ENCODE measurements at places on chromosomes 3 and 15.
A peak's percentile ranks its signal among the peaks of the same experiment; 100 is the strongest.

DNA sequence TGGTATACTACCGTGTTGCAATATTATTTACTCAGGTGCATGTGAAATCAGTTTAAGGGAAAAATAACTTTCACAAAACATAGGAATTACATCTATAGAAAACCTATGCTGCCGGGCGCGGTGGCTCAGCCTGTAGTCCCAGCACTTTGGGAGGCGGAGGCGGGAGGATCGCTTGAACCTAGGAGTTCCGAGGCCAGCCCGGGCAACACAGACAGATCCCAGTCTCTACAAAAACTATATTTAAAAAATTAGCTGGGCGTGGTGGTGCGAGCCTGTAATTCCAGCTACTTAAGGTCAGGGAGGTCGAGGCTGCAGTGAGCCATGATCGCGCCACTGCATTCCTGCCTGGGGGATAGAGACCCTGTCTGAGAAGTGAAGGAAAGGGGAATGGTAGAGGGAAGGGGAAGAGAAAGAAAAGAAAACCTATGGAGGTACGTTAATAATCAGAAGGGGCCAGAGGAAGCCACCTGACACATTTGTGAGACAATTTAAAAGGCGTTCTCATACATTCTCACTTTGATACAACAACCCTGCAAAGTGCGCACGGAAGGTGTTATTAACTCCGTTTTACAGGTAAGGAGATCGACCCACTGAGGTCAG, 456 bp upstream of the TMEM62 start:
- no peak for DNase-seq

DNA sequence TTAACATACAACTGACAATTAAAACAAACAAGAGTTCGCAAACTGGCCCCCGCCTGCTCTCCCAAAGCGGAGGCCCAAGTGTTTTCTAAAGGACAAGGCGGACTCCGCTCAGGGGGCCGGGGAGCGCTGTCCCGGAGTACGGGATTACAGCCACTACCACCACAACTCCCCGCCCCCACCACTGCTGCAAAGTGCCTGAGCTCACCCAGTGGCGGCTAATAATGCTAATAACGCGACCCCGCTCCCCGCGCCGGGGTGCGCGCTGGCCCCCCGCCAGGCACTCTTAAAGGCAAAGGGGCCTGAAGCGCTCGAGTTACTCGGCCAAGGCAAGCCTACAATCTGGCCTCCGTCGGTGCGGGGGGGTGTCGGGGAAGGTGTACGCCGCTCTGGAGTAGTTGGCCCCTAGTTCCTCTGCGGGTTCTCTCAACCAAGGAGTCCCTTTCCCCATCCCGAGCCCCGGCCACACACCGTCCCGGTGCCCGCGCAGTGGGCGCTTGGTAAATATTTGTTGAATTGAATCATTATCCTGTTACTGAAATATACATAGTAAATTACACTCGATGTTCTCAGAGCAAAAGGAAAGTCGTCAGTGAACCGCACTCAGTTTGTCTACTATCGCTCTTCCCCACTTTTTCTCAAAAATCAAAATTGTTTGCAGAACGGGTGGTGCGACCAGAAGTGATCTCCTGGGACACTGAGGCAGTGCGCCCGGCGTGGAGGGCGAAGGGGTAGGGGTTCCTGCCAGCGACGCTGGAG, 827 bp downstream of the WNT5A start:
- no peak for DNase-seq

DNA sequence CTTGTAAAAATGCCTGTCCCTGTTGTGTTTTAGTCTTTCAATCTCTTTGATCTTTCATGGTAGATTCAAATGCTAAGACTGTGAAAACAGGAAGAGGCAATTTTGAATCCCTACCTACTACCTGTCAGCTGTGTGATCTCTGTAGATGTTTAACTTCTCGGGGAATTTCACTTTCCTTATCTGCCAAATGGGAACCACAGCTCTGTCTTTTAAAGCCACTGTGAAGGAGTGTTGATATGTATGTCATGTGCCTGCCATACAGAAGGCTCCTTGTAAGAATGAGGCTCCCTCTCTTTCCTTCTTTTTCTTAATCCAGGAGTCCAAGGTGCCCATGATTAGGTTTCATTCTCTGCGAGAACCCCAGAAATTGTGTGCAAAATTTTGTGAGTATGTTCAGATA, 139.6 kb upstream of the ADAMTS9 start:
- no peak for DNase-seq

DNA sequence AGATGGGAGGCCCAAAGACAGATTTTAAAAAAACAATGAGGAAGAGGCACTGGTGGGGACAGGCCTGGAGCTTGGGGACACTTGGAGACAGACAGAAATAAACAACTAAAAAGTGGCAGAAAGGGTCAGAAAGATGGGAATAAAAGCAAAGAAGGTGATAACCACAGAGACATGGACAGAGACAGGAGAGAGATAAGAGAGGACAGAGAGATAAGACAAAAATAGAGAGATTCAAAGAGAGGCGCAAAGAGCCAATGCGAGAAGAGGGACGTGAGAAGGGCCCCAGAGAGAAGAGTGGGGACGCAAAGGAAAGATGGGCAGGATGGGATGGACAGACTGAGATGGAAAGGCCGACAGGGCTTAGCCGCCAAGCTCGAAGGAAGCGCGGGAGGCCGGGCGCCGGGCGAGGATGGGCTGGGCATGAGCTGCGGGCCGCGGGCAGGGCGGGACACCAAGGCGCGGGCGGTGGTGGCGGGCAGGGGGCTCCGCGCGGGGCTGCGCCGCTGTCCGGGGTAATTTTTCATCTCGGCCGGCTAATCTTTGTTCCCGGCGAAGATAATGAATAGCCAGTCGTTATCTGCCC, 3.1 kb upstream of the GATA2 start:
- no peak for DNase-seq

DNA sequence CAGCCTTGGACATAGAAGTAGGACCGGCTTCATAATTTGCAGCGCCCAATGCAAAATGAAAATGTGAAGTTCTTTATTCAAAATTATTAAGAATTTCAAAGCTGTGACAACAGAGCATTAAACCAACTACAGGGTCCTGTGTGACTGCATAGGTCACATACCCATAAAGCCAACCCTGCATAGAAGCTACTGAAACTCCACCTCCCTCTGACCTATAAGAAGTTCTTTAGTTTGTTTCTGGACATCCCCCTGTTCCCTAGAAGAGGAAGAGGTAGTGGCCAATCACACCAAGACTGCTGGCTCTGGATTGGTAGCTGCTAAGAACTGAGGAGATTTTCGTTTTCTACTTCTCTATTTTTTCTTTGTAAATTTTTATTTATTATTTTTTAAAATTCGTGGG, 9.0 kb upstream of the SELENOT start:
- DNase-seq, result no peak

DNA sequence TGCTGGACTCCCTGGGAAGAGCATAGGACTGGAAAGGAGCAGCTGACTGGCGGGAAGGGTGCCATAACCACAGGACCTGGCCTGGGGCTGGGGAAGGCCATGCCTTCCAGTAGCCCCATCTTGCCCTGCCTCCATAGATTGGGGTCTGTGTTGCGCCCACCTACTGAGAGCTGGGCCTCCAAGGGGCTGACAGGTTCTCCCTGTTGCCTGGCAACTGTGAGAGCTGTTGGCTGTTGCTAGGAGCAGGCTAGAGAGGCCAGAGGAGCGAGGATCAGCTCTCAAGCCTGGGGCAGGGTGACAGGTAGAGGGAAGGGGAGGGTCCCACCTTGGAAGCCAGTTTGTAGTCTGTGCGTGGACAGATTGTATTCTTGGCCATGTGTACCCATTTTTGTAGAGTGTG, 2.8 kb upstream of the GNAI2 start:
- DNase-seq, result no peak

DNA sequence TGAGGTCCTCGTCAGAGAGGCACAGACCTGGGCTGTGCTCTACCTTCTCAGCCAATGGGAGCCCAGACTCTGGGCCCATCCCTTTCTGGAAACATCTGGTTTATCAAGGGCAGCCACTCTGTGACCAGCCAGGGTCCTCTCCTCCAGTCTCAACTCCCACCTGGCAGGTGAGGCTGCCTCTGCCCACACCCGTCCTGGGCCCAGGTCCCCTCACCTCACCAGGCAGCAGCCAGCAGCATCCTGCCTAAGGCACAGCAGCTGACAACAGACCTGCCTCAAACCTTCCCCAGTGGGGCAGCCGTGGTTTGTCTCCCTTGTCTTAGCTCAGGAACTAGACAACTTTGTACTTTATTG, 8.7 kb upstream of the VIPR1 start:
- no peak for DNase-seq

GRCh38 chr3:9500108-9501050, 53.2 kb downstream of the LHFPL4 start:
- no peak for DNase-seq

DNA sequence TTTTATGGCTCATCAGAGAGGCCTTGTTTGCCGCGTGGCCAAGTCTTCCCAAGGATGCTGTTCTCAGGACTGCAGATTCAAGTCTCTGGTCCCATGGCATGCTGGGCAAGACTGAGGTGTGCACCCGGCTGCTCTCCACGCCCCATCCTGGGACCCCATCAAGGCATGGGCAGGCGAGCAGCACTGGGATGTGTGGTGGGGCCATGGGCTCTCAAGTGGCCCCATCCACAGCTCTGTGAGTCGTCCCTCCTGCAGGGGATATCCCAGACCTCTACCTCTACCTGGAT, 13.1 kb upstream of the GP9 start:
- DNase-seq, result no peak

- DNase-seq, result no peak
Observed at GRCh38 chr15:89361451-89362202, 27.0 kb upstream of the POLG start.

GRCh38 chr3:54133196-54133595, 10.8 kb downstream of the CACNA2D3 start:
- DNase-seq, result no peak

- no peak for DNase-seq
Observed at GRCh38 chr15:52278636-52279367, 16.8 kb downstream of the MYO5C start.

DNA sequence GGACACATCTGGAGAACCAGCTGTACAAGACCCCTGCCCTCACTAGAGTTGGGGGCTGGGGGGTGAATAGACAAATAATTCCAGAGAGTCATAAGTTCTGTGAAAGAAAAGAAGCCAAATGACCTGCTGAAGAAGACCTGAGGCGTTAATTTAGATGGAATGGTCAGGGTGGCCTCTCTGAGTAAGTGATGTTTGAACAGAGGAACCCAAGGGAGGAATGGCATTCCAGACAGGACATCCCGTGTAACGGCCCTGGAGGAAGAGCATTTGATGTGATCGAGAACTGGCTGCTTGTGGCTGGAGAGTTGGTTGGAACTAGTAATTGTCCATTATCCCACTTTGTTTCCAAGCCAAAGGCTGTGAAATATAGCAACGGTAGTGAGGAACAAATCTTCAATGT, 1.7 kb downstream of the NR2C2 start:
- no peak for DNase-seq

GRCh38 chr3:170062769-170063168, 25.0 kb downstream of the GPR160 start:
- DNase-seq, result no peak

DNA sequence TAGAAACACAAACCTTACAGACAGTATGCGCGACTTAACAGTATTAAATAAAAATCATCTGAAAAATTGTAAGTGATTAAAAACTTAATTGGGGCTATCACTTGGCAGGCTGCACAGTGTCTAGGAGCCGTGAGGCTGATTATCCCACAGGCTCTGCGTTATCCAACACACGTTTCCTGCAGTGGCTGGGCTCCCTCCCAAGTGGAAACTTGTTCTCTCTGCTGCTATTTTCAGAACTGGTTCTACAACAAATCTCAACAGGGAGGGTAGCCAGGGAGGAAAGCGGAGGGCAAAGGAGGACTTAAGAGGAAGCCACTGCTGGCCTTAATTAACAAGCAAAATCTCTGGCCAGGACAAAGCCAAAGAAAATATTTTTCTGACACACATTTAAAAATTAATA, 555.2 kb downstream of the MAGI1 start:
- peak; percentile 55 for DNase-seq

DNA sequence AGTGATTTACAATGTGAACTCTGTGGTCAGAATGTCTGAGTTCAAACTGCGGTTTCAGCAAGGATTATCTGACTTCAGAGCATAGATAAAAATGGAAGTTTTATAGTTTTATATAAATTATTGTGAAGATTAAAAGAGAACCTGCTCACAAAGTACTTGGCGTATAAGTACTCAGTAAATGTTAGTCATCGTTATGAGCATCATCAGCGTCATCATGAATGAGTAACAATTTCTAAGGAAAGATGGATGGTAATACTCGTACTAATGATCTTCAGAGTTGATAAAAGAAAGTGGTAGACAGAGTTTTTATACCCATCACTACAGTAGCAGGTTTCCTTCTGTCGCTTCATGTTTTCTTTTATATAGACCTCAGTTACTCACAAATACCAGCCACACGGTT, 341.8 kb downstream of the RAP2B start:
- no peak for DNase-seq

GRCh38 chr15:70416829-70417228, 319.1 kb upstream of the TLE3 start:
- DNase-seq, result no peak

- no peak for DNase-seq
Observed at GRCh38 chr3:49484471-49484870, 14.4 kb downstream of the DAG1 start.

- DNase-seq, result no peak
Observed at GRCh38 chr3:100966049-100966491, 27.2 kb downstream of the ABI3BP start.
